ENCODE measurements at places on chromosomes 16 and 17. TPM values are rescaled to one million over a fixed set of nuclear protein-coding genes. Genes with fewer than 3 reads are reported as not detected.

CORO6 gene
- polyA plus RNA-seq: not detected

GSG1L gene
- polyA plus RNA-seq: not detected

GLYR1 gene
- 34.2 TPM for polyA plus RNA-seq

C17orf50 gene
- polyA plus RNA-seq: not detected

CRYBA1 gene
- polyA plus RNA-seq: not detected

DNA sequence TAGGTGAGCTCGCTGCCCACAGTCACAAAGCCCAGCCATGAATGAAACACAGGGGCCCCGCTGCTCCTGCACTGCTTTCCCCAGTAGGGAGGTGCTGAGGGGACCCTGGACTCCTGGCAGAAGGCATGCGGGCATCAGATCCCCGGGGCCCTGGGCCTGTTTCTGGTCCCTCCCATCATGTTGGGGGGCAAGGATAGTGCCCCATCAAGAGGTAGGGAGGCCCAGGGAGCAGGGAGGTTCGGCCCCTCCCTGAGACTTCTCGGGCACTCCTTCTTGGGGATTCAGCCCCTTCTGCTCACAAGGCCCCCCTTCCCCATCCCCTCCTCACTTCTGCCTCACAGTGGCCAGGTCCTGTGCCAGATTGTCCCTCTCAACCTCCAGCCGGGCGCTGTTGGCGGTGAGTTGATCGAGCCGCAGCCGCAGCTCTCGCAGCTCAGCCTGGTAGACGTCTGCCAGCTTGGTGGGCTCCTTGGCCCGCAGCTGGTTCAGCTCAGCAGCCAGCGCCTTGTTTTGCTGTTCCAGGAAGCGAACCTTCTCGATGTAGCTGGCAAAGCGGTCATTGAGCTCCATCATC lies 515 bp downstream of the GFAP start:
- no peak overlapping the region for H3K4me3 ChIP-seq
- peaks cover 30% of the 10 kb centered on the region for H3K4me1 ChIP-seq
- H3K27me3 ChIP-seq: peaks cover 6% of the 10 kb centered on the region

TBX6 gene
- 0.11 TPM for polyA plus RNA-seq

DNA sequence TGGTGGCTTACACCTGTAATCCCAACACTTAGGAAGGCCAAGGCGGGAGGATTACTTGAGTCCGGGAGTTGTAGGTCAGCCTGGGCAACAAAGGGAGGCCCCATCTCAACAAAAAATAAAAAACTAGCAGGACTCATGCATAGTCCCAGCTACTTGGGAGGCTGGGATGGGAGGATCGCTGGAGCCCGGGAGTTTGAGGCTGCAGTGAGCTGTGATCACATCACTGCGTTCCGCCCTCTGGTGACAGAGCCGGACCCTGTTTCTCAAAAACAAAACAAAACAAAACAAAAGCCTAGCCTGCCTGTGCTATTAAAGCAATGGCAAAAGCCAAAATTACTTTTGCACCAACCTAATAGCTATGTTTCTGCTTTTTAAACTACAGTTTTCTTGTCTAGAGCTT lies 1.5 kb downstream of the FCSK start:
- no peaks in the 10 kb centered on the region for H3K27me3 ChIP-seq
- no peaks in the 10 kb centered on the region for H3K36me3 ChIP-seq
- H3K27ac ChIP-seq: no peak overlapping the region
- peaks cover 11% of the 10 kb centered on the region for H3K4me1 ChIP-seq

GRCh38 chr17:56809106-56809819 lies 24.5 kb downstream of the C17orf67 start:
- H3K36me3 ChIP-seq: no peaks in the 10 kb centered on the region
- H3K27me3 ChIP-seq: no peaks in the 10 kb centered on the region
- H3K4me1 ChIP-seq: peaks cover 6% of the 10 kb centered on the region
- no peak overlapping the region for H3K4me3 ChIP-seq

DNA sequence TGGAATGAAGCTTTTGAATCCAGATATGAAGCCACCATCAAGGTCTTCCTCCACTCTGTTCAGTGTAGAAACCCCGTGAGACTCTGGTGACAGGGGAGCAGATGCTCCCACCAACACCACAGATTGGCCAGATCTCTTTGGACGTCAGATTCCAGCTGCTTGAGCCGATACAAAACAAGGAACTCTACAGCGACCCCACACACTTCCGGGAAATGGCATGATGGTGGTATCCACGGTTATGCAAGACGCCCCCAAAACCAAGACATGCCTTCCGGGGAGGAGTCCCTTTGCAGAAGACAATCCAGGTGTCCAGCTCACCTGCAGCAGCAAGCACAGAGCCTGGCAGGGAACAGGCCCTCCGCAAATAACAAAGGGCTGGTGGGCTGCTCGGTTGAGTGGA lies 19.8 kb upstream of the PITPNA start:
- peaks cover 68% of the 10 kb centered on the region for H3K4me1 ChIP-seq
- no peak overlapping the region for H3K4me3 ChIP-seq
- H3K36me3 ChIP-seq: peaks cover 56% of the 10 kb centered on the region
- H3K27me3 ChIP-seq: no peaks in the 10 kb centered on the region
- no peak for DNase-seq

GRCh38 chr17:17763136-17763535 lies 73.7 kb downstream of the SREBF1 start:
- no peaks in the 10 kb centered on the region for H3K27me3 ChIP-seq
- H3K4me3 ChIP-seq: no peak overlapping the region
- no peak for DNase-seq
- H3K4me1 ChIP-seq: no peaks in the 10 kb centered on the region
- no peak overlapping the region for H3K27ac ChIP-seq

- DNase-seq: no peak
- H3K4me1 ChIP-seq: no peaks in the 10 kb centered on the region
- H3K27ac ChIP-seq: no peak overlapping the region
- no peak overlapping the region for H3K4me3 ChIP-seq
Observed at GRCh38 chr16:47787696-47788095, 326.6 kb downstream of the PHKB start.

GRCh38 chr17:40901981-40902474 lies 17.0 kb upstream of the KRT20 start:
- H3K27me3 ChIP-seq: no peaks in the 10 kb centered on the region
- H3K4me3 ChIP-seq: no peak overlapping the region
- DNase-seq: no peak
- no peaks in the 10 kb centered on the region for H3K36me3 ChIP-seq
- peaks cover 13% of the 10 kb centered on the region for H3K4me1 ChIP-seq

- H3K27ac ChIP-seq: peak overlapping the region; percentile 92
- no peak for DNase-seq
- peak overlapping the region; percentile 51 for H3K4me3 ChIP-seq
- peaks cover 14% of the 10 kb centered on the region for H3K36me3 ChIP-seq
- peaks cover 45% of the 10 kb centered on the region for H3K4me1 ChIP-seq
Observed at GRCh38 chr16:89720551-89720812, 216 bp downstream of the VPS9D1 start.

Data from CD14-positive monocyte (primary cell).